ENCODE measurements at places on chromosomes 12 and 14.
A peak's percentile ranks its signal among the peaks of the same experiment; 100 is the strongest.

GRCh38 chr12:27382171-27382795 is 49.6 kb downstream of the BMAL2 start:
- DNase-seq: no peak

DNA sequence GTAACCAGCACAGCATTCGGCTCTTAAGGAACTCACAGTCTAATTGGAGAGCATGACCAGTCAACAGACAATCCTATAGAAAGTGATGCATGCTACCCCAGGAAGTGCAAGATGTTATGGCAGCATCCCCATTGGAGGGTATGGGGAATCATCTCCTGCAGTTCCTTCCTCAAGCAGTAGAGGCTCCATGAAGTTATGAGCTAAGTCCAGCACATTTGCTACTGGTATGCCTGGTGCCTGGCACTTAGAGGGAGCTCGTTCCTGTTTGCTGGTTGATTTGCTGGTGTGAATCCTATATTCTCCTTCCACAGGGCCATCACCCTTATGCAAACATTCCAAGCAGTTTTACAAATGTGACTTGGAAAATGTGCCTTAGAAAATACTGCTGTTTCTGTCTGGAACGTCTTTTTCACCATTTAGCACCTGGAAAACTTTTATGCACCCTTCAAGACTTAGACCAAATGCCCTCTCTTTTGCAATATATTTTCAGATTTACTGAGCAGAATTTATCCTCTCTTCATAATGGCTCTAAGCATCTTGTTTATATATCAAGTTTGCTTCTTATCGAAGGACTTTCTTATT is 136.1 kb upstream of the WSCD2 start:
- peak; percentile 10 for DNase-seq

DNA sequence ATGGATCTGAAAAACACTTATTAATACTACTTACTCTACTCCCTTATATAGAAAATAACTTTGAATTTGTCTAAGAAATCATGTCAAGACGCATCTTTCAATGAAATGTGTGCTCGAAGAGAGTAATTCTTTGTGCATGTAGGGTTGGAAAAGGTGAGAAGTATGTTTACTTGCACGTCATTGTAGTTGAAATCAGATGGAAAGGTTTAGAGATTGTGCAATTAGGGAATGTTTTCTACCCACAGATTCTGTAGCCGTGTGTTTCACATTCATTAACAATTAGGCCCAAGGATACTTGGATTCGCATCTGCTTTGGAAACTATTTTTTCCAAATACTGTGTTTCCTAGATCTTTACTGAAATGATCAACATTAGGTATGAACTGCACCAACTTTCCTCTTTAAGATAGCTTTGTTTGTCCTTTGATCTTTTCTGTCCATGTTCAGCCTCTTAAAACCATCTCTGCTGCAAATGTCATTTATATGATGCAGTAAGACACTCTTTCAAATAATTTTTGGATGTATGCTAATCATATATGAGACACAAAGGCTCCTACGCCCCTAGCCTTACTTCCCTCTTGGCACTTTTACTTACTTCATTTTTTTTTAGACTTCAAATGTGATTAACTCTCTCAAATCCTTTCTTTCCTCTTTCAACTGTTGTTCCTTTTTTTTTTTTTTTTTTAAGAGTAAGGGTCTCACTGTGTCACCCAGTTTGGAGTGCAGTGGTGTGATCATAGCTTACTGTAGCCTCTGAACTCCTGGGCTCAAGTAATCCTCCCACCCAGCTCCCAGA is 58.0 kb upstream of the PSMA6 start:
- no peak for DNase-seq

DNA sequence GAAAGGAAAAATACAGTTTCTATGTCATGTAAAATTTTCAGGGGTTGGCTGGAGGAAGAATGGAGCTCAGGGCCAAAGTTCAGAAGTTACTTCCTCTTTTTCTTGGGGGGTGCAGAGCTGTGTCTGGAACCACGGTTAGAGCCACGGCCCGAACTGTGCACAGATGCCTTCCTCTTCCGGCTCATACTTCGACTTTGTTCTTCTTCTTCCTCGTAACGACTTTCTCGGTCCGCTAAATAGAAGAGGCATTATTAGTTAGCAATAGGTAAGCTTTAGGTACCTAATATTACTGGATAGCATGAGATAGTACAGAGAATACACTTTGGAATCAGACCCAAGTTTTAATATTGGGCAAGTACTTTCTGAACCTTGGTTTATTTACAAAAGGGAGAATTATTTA is 31.2 kb downstream of the SUPT16H start:
- DNase-seq: peak; percentile 22

GRCh38 chr12:21476949-21477348 is 24.5 kb downstream of the RECQL start:
- no peak for DNase-seq

- DNase-seq: no peak
Measured at GRCh38 chr12:56151672-56152131, 685 bp upstream of the MYL6B start.

DNA sequence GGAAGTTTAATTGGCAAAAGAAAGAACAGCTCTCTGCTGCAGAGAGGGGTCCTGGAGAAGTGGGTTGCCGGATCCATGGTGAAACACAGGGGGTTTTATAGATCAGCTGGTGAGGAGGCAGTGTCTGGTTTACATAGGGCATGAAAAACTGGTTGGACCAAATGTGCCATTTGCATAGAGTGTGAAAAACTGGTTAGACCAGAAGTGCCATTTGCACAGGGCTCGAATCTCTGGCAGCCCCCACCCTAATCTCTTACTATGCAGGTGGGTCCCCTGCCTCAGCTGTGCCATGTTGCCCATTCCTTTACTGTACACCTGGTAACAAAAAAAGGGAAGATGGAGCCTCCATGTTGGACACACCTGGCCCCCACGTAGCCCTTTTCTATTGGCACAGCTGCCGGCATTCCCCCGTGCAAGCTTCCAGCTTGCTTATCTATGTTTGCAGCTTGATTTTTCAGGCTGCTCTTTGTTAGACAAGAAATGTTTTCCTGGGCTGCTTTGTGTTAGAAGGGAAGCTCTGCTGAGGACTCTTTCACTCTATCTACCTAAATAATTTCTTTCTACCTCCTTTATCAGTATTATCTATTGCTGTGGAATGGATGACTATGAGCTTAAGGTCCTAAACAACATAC is 61.1 kb upstream of the TMEM132D start:
- no peak for DNase-seq

- DNase-seq: no peak
Measured at GRCh38 chr14:21672116-21672515, 1.5 kb downstream of the OR4E1 start.

GRCh38 chr14:95681153-95681552 is 5.1 kb upstream of the TCL1B start:
- DNase-seq: no peak

GRCh38 chr12:78719721-78720120 is 144.9 kb upstream of the SYT1 start:
- no peak for DNase-seq

- DNase-seq: no peak
Measured at GRCh38 chr12:49621651-49622500, 1.5 kb upstream of the PRPF40B start.

- DNase-seq: no peak
Measured at GRCh38 chr12:89393551-89394121, 41.3 kb upstream of the DUSP6 start.

- no peak for DNase-seq
Measured at GRCh38 chr14:93984987-93985410, 8.6 kb upstream of the ASB2 start.

- DNase-seq: no peak
Measured at GRCh38 chr14:26191123-26191522, 406.7 kb downstream of the NOVA1 start.
